Psoas muscle (tissue), 8 donors: ENCODE measurements at places on chromosomes 16 and 17. TPM values are rescaled to one million over a fixed set of nuclear protein-coding genes. Genes with fewer than 3 reads are reported as not detected.

PGAP3 gene
- polyA plus RNA-seq = 4.2 TPM

MPP2 gene
- 0.19 TPM for polyA plus RNA-seq

CAPNS2 gene
- not detected for polyA plus RNA-seq

IQCK gene
- polyA plus RNA-seq = 6.3 TPM

ST6GALNAC1 gene
- 0.53 TPM for polyA plus RNA-seq

RUNDC3A gene
- 0.11 TPM for polyA plus RNA-seq

ATF7IP2 gene
- polyA plus RNA-seq = 0.89 TPM

TSNAXIP1 gene
- 1.4 TPM for polyA plus RNA-seq

ZG16 gene
- 0.03 TPM for polyA plus RNA-seq

ZNF286A gene
- polyA plus RNA-seq = 5.2 TPM

C16orf46 gene
- polyA plus RNA-seq = 1.3 TPM

PIMREG gene
- polyA plus RNA-seq = not detected
